ENCODE measurements at places on chromosomes 4 and X.
A peak's percentile ranks its signal among the peaks of the same experiment; 100 is the strongest.

DNA sequence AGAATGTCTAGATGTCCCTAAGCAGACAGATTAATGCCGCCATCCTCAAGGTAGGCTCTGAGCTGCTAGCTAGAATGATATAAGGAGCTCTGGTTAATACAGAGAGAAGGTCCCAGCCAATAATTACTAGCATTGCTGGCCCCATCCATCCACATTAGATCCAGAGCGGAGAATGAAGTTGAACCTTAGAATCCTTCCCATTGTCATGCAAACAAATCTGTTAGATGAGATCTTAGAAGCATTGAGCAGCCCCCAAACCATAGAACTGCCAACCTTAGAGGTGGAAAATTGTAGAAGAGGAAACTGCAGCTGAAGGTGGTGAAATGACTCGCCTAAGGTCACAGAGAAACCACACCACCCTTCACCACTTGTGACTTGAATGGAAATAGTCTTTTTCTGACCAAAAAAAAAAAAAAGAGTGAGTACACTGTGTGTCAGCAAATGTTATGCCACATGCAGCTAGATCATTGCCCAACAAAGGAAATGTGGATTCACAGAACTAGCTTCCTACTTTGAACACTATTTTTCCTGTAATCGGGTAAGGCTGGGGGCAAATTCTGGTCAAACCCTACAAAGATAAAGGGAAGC lies 162.1 kb downstream of the SMIM20 start:
- DNase-seq, result peak; percentile 55

DNA sequence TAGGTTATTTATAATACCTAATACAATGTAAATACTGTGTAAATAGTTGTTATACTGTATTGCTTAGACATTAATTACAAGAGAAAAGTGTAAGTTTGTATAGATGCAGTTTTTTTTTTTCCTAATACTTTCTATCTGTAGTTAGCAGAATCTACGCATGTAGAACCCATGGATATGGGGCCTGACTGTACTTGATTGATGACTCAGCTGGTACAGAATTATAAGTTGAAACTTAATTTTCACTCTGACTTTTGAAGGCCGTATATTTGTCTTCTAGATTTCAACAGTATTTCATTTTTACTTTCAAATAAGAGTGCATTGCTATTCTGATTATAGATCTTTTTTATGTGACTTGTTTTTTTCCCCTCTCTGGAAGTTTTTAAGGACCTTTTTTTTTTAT lies 30.8 kb upstream of the NDUFC1 start:
- no peak for DNase-seq

GRCh38 chr4:158965226-158965625 lies 137.7 kb upstream of the RAPGEF2 start:
- DNase-seq, result no peak

DNA sequence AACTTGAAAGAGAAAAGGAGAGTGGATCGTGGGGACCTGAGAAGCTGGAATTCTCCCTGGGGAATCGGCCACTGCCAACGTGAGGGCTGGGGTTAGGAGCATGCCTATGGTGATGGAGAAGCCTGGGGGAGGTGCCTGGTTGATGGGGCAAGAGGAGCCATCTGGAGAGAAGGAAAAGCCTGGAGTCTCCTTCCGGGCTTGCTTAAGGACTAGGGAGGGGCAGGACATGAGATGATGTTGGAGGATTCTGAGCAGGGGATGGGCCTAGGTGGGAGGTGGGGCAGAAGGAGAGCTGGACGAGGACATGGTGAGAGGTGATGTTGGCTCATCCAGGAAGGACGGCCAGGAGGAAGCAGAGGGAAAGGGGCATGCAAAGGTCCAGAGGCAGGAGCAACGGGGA lies 35.0 kb upstream of the GYG2 start:
- DNase-seq, result no peak
